ENCODE measurements at places on chromosomes 16 and 17.

DNA sequence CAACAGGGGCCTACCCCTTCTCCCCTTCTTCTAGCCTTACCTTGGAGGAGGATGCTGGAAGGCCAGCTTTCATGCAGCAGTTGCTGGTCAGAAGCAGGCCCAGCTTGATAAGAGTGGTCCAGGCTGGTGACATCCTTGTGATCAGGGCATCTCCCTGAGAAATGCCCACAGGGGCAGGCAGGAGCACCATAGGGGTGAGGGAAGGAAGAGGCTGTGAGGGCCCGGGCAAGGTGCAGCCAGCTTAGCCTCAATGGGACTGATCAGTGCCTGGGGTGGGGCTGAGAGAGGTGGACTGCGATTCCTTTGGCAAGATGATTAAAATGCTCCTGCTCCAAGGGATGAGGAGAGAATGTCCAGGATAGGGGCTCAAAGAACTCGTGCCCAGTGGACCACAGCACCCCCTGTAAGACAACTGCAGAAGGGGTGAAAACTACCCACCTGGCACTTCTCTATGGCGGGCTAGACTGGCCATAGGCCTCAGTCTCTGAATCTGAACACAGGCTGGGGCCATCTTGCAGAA lies 9.5 kb upstream of the GALK1 start:
- no peak for DNase-seq

DNA sequence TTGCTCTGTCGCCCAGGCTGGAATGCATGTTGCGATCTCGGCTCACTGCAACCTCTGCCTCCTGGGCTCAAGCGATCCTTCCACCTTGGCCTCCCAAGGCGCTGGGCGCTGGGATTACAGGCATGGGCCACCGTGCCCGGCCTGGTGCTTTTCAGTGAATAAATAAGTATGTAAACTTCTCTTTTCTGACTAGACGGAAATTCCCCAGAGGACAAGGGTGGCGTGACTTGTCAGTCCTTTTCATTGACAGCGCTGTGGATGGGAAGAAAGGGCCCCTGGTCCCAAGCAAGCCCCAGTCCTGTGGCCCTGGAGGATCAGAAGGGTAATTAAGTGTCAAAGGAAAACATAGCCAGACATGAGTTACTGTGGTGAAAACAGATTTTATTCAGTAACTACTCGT lies 9.6 kb upstream of the SPN start:
- DNase-seq, result no peak

GRCh38 chr17:74645010-74645409 lies 21.5 kb upstream of the CD300E start:
- DNase-seq, result peak; percentile 2

GRCh38 chr16:83968306-83968851 lies 335 bp downstream of the NECAB2 start:
- DNase-seq, result no peak

GRCh38 chr17:17485420-17485819 lies 8.6 kb downstream of the MED9 start:
- no peak for DNase-seq

GRCh38 chr17:32264140-32264799 lies 1.4 kb upstream of the RHBDL3 start:
- no peak for DNase-seq

GRCh38 chr17:29158096-29158487 lies 22.1 kb downstream of the MYO18A start:
- peak; percentile 36 for DNase-seq

GRCh38 chr17:70886648-70887047 lies 717.3 kb downstream of the KCNJ2 start:
- no peak for DNase-seq

DNA sequence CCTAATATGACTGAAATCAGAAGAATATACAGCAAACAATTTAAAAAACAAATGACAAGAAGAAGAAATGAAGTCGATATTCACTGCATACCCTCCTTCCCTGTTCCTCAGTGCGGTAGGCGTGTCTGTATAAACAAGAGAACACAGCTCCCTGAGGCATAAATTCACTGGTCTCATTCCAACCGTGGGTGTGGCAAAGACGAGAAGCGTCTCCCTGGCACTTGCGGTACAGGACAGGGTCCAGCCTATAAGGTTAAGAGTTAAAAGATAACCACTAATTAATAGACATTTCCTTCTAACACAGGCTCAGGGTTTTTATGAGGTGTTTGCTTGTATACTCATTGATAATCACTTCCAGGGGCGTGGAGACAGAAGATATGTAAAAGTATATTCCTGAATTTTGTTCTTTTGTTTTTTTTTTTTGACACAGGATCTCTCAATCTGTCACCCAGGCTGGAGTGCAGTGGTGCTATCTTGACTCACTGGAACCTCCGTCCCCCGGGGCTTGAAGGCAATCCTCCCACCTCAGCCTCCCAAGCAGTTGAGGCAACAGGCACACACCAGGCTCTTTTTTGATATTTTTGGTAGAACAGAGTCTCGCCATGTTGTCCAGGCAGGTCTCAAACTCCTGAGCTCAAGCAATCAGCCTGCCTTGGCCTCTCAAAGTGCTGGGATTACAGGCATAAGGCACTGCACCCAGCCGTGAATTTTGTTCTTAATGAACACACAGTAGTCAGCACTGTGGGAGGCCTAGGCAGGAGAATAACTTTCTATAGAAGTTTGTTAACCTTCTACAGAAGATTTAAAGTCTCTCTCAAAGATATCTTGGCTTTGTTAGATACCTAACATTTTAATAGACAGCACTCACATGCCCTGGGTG lies 59.1 kb upstream of the CLEC18B start:
- peak; percentile 54 for DNase-seq

GRCh38 chr17:50064253-50065001 lies 8.5 kb downstream of the ITGA3 start:
- peak; percentile 96 for DNase-seq

DNA sequence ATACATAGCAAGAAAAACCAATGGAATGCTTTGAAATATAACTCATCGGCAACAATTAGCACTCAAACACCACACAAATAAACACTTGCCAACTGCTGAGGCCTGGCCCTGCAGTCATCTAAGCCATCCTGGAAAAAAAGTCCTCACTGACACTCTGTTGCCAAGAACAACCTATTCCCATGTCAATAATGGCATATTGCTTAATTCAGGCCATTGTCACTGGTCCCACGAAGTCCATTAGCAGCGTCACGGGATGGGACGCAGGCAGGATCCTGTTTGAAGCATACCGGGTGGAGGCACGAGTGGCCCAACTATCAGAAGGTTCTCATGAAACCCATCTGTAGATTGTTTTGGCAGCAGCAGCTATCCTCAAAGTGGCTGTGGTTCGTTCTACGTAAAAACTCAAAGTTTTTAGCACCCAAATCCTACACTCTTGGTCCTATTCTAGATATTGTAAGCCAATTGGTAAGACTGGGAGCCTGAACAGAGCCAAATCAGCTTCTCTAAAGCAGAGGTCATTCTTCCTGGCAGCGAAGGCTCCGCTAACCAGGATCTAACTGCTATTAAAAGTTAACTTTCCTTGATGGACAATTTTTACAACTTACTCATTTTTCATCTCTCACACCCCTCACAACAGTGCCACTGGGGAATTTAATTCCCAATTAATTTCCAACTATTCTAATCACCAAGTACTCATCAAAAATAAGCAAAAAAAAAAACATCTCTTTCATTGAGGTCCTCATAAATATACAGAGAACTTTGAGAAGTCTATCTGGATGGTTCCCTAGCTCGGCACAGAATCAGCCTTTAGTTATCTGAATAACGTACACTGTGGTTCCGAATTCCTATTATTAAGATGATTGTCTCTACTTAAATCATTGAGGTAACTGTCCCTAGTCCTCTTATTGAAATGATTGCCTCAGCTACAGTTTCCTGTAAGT lies 91.5 kb downstream of the ZFHX3 start:
- DNase-seq, result no peak

DNA sequence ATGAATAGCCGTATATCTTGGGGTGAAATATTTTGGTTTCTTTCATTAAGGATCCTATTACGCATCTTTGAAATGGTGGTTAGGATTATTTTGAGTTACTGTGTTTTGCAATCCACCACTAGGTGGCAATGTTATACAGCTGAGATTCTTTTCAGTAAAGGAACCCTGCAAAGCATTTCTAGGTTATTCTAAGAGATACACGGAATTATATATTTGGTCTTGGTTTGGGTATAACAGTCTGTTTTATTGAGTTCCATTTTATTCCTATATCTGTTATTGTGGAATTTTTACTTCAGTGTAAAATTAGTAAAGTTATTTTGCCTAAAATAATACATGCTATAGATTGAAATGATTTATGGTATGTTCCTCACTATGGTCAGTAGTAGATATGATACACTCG lies 62.9 kb upstream of the CPHXL start:
- peak; percentile 43 for DNase-seq

- DNase-seq, result no peak
Observed at GRCh38 chr17:67072885-67073284, 28.5 kb downstream of the CACNG1 start.

GRCh38 chr16:85885537-85885936 lies 13.4 kb upstream of the IRF8 start:
- DNase-seq, result no peak

DNA sequence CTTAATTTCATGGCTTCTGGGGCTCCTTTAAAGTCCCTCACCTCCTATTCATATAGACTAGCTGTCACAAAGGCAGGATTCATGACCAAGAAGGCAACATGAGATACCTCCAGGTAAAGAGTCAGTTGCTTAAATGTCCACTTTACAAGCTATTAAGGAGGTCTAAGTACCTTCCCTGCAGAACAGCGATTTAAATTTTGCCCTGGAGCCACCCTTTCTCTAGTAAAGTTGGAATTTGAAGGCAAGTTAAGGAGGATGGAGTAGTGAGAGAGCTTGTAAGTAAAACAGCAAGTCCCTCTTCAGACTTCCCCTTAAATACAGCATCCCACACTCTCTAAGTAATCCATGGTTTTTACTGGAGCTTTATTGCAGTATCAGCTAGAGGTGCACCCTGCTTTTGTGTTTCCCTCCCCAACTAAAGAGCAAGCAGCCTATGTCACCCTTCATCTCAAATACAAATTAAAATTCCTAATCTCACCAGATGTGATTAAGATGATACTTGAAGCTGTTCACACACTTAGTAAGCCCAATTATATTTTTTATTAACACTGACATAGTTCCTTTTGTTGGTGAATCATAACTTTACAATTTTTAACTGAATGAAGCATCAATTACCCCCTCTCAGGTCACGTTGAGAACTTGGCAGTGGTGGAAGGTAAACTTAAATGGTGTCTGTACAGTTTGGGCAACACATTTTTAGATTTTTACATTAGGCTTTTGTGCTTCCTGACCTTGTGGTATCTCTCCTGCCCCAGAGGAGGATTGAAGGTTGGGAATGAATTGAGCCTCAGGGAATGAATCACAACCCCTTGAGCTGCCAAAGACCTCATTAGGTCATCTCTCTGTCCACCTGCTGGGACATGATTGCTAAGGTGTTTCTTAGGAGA lies 108.9 kb downstream of the TANGO6 start:
- peak; percentile 43 for DNase-seq

Data from LHCN-M2 (cell line).